ENCODE measurements at places on chromosomes 16 and 17. TPM values are rescaled to one million over a fixed set of nuclear protein-coding genes. Genes with fewer than 3 reads are reported as not detected.

- no peak overlapping the region for H3K27ac ChIP-seq
- no peak for DNase-seq
- no peaks in the 10 kb centered on the region for H3K4me1 ChIP-seq
- H3K4me3 ChIP-seq = peak overlapping the region; percentile 9
- peaks cover 5% of the 10 kb centered on the region for H3K36me3 ChIP-seq
Observed at GRCh38 chr17:1025733-1026598, 29.0 kb downstream of the TIMM22 start.

- no peak overlapping the region for H3K27ac ChIP-seq
- DNase-seq = peak; percentile 57
- peaks cover 9% of the 10 kb centered on the region for H3K27me3 ChIP-seq
- H3K36me3 ChIP-seq = no peaks in the 10 kb centered on the region
- no peak overlapping the region for H3K4me3 ChIP-seq
Observed at GRCh38 chr16:85733839-85734170, 17.1 kb downstream of the C16orf74 start.

DNA sequence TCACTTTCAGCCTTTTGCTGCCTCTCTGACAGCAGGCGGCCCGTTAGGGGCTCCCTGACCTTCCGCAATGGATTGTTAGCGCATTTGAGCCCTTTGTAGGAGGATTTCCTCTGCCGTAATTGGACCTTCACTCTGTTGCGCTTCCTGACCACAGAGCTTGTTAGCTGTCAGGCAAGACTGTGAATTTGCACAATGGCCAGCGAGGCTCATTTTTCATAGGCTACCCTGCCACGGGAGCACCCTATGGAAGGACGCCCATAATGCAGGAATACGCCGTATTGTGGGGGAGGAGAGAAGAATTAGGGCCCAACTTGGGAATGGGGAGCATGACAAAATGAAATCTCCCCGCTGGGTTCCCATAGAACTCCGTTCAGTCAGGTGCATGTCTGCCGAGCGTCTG is 205.2 kb upstream of the NLRP1 start:
- DNase-seq = no peak
- H3K27me3 ChIP-seq = peaks cover 2% of the 10 kb centered on the region
- no peak overlapping the region for H3K27ac ChIP-seq

DNA sequence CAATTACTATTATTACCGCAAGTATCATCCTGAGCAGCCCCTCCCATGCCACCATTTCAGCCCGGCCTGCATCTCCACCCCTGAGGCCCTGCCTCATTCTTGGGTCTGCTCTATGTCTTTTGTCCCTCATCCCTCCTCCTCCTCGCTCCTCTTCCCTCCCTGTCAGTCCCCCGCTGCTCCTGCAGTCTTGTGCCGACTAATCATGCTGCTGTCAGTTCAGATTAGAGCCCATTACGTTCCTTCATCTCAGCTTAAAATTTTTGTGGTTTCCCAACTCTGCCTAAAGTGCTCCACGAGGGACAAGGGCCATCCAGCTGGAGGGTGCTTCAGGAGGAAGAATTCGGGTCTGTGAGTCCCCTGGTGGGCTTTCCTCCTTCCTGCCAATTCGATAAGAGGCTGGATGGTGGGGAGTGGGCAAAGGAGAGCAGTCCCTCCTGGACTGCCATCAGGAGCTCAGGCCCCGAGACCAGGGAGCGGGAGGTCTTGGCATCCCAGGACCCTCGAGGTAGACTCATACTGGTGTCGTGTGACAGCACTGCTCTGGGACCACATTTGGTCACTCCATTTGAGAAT is 32.9 kb upstream of the GOSR2 start:
- no peak overlapping the region for H3K4me3 ChIP-seq
- no peak for DNase-seq
- H3K27me3 ChIP-seq = peaks cover 9% of the 10 kb centered on the region
- H3K4me1 ChIP-seq = peaks cover 6% of the 10 kb centered on the region
- H3K36me3 ChIP-seq = no peaks in the 10 kb centered on the region

DNA sequence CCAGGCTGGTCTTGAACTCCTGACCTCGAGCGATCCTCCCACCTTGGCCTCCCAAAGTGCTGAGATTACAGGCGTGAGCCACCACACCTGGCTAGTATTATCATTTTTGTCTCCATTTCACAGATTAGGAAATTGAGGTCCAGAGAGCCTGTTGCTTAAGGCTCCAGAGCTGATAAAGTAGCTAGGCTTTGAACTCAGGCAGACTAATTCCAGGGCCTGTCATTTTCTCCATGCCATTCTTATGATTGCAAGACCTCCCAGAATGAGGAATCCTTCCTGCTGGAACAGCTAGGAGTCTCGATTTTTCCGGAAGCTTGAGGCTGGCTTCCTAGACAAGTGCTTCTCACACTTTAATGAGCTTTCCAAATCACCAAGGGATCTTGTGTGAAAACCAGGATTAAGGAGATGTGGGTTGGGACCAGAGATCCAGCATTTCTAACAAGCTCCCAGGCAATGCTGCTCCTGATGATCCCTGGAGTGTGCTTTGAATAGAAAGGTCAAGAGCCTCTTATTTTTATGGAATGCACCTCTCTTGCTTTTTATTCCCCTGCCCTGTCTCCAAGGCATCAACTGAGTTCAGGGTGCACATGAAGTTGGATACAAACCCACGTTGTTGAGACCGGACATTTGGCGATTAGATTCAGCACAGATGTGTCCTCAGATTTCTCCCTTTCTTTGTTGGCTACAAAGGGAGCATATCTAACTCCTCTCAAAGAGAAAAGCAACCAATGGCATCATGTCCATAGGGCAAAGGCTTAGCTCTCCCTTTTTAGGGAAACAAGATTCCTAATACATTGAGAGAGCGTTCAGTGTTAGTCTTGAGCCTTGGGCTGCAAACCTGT is 40.3 kb upstream of the FAM20A start:
- H3K4me3 ChIP-seq = no peak overlapping the region
- H3K36me3 ChIP-seq = no peaks in the 10 kb centered on the region
- no peaks in the 10 kb centered on the region for H3K27me3 ChIP-seq
- H3K27ac ChIP-seq = no peak overlapping the region

GRCh38 chr17:4162775-4163466 is 19.9 kb downstream of the CYB5D2 start:
- no peak overlapping the region for H3K4me3 ChIP-seq
- DNase-seq = no peak
- H3K36me3 ChIP-seq = peaks cover 38% of the 10 kb centered on the region
- H3K27ac ChIP-seq = no peak overlapping the region
- H3K27me3 ChIP-seq = peaks cover 10% of the 10 kb centered on the region
- H3K4me1 ChIP-seq = peaks cover 4% of the 10 kb centered on the region

- peaks cover 6% of the 10 kb centered on the region for H3K27me3 ChIP-seq
- DNase-seq = no peak
- H3K36me3 ChIP-seq = peaks cover 7% of the 10 kb centered on the region
- no peak overlapping the region for H3K4me3 ChIP-seq
- no peak overlapping the region for H3K27ac ChIP-seq
Observed at GRCh38 chr16:81526199-81526598, 81.6 kb downstream of the CMIP start.

RPS2 gene
- total RNA-seq = 3,223 TPM

DNA sequence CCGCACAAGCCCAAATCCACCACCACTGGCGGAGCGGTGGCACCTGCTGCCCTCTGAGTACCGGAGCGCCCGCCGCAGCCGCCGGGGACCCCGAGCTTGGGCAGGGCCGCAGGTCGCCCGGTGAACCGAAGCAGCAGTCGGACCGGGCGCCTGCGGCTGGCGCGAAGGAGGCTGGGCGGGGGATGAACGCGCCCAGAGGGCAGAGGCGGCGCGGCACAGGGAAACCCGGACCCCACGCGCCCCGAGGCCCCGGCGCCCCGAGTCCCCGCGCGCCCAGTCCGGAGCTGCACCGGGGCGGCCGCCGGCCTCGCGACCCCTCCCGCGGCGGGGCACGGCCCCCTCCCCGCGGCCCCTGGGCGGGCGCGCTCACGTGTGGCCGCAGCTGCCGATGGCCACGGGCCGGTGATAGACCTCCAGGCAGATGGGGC is 393 bp downstream of the RNF166 start:
- H3K36me3 ChIP-seq = peaks cover 17% of the 10 kb centered on the region
- H3K4me3 ChIP-seq = peak overlapping the region; percentile 95
- H3K4me1 ChIP-seq = peaks cover 47% of the 10 kb centered on the region
- peaks cover 28% of the 10 kb centered on the region for H3K27me3 ChIP-seq
- H3K27ac ChIP-seq = peak overlapping the region; percentile 93
- no peak for DNase-seq

CCL17 gene
- total RNA-seq = not detected

DNA sequence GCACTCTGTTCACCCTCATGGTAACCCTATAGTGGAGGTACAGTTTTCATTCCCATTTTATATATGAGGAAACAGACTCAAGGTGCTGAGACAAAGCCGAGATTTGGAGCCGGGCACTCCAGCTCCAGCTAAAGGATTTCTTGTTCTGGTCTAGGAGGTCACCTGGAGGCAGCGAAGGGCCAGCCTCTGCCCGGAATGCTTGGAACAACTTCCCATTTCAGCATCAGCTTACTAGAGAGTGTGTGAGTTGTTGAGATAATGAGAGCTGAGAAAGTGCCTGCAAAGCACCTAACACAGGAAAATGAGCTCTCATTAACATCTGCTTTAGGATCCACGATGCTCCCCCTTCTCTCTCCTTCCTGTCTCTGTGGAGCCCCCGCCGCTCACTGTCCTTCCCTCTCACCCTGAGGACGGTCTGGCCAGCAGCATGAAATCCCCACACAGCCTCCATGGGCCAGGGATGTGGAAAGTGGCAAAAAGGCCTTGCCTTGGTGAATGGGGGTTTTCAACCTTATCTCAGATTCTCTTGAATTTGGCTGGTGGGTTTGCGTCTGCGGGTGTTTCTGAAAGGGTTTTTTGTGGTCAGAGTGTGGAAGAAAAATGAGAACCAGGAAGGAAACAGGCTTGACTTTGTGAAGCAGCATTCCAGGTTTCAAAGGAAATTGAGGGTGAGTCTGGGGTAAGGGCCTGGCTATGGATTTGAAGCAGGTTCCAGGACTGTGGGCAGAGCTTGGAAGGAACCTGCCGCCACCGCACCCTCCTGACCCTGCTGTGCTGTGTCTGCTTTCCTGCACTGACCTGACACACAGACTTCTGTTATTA is 178.7 kb downstream of the FOXL1 start:
- H3K27ac ChIP-seq = peak overlapping the region; percentile 3
- peak overlapping the region; percentile 27 for H3K4me3 ChIP-seq
- H3K36me3 ChIP-seq = no peaks in the 10 kb centered on the region
- peaks cover 1% of the 10 kb centered on the region for H3K27me3 ChIP-seq

- H3K27ac ChIP-seq = no peak overlapping the region
- peaks cover 7% of the 10 kb centered on the region for H3K36me3 ChIP-seq
Observed at GRCh38 chr17:2634361-2634960, 41.0 kb downstream of the PAFAH1B1 start.

ABAT gene
- 1.6 TPM for total RNA-seq

CYGB gene
- 0.51 TPM for total RNA-seq

DNA sequence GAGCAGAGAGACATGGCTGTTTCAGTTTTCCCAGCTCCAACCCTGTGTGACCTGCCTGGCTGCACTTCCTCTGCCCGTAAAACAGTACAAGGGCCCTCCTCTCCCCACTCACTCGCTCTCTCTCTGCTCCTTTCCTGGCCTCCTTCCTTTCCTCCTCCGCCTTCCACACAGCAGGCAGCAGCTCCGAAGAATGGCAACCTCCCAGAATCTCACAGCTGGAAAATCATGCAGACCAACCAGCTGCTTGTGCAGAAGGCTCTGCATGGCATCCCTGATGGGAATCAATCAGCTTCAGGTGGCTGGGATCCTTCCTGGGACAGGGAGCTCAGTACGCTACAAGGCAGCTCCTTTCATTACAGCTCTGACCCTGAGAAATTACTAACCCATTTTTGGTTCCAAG is 27.4 kb downstream of the TMEM132E start:
- no peak for DNase-seq
- peaks cover 4% of the 10 kb centered on the region for H3K27me3 ChIP-seq
- peaks cover 10% of the 10 kb centered on the region for H3K4me1 ChIP-seq
- no peak overlapping the region for H3K27ac ChIP-seq

GRCh38 chr17:38428643-38429371 is 543 bp downstream of the ARHGAP23 start:
- peaks cover 48% of the 10 kb centered on the region for H3K4me1 ChIP-seq
- peak overlapping the region; percentile 94 for H3K4me3 ChIP-seq
- no peak overlapping the region for H3K27ac ChIP-seq
- peaks cover 22% of the 10 kb centered on the region for H3K27me3 ChIP-seq
- H3K36me3 ChIP-seq = no peaks in the 10 kb centered on the region

GALR2 gene
- total RNA-seq = not detected

FAM117A gene
- 9.2 TPM for total RNA-seq

DNA sequence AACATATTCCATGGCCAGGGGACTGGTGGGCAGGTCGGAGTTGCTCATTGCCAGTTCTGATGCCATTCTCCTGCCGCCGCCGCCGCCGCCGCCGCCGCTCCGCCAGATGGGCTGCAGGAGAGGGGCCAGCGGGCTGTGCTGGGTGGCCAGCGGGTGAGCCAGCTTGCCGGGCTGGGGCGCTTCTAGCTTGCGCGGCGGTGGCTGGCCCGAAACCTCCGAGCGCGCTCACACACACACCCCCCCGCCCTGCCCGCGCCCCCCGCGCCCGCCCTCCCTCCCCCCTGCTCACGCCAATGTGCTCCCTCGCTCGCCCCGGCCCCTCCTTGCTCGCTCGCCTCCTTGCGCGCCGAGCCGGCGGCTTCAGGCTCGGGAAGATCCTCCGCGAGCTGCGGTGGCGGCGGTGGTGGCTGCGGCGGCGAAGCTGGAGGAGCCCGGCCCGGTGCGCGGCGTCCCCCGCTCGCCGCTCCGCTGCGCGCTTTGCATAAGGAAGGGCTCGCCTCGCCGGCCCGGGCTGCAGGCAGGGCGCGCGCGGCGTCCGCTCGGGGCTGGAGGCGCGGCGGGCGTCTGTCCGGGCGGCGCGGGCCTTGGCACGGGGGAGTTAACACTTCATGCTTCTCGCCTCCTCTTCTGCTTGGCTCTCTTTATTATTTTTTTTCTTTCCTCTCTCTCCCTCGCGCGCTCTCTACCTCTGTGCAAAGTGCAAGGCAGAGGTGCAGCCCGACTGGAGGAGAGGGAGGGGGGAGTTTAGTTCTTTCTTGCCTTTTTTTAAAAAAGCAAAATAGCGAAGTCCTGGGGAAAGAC is 500 bp downstream of the MAF start:
- peak; percentile 67 for DNase-seq
- peak overlapping the region; percentile 44 for H3K27ac ChIP-seq
- peaks cover 17% of the 10 kb centered on the region for H3K4me1 ChIP-seq
- H3K27me3 ChIP-seq = peaks cover 6% of the 10 kb centered on the region

- no peak overlapping the region for H3K4me3 ChIP-seq
- H3K27ac ChIP-seq = no peak overlapping the region
- H3K4me1 ChIP-seq = no peaks in the 10 kb centered on the region
- DNase-seq = no peak
- no peaks in the 10 kb centered on the region for H3K27me3 ChIP-seq
Observed at GRCh38 chr16:7513429-7513828, 180.8 kb downstream of the RBFOX1 start.

Data from endothelial cell (in vitro differentiated cells).